HFF-Myc (cell line): ENCODE measurements at places on chromosomes 4 and X.
A peak's percentile ranks its signal among the peaks of the same experiment; 100 is the strongest.

- DNase-seq = no peak
Measured at GRCh38 chrX:57677132-57677858, 2.8 kb downstream of the NLRP2B start.

DNA sequence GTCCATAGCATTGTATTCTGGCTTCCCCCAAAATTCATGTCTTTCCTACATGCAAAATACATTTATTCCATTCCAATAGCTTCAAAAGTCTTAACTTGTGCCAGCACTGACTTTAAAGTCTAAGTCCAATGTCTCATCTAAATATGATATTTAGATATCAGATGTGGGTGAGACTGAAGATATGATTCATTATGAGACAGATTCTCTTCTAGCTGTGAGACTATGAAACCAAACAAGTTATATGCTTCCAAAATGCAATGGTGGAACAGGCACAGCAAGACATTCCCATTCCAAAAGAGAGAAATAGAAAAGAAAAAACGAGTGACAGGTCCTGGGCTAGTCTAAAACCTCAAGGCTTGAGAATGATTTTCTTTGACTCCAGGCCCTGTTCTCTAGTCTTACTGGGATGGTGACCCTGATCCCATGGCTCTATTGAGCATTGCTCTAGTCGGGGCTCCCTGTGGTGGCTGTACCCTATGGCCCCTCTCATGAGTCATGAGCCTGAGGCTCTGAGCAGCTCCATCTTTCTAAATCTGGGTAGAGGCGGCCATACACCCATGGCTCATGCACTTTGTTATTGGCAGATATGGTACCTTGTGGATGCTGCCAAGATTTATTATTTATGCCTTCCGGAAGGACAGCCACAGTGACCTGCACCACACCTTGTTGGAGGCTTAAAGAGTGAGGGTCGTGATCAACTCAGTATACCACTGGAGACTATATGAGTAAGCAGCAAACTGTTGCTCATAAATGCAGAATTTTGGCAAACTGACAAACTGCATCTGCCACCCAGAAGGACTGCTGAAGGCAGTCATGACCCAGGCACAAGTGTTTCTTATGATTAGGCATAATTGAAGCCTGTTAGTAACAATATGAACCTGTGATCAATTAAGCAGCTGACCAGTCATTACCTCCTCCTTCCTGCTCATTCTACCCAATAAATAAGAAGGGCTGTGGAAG lies 38.5 kb upstream of the BOD1L1 start:
- no peak for DNase-seq

DNA sequence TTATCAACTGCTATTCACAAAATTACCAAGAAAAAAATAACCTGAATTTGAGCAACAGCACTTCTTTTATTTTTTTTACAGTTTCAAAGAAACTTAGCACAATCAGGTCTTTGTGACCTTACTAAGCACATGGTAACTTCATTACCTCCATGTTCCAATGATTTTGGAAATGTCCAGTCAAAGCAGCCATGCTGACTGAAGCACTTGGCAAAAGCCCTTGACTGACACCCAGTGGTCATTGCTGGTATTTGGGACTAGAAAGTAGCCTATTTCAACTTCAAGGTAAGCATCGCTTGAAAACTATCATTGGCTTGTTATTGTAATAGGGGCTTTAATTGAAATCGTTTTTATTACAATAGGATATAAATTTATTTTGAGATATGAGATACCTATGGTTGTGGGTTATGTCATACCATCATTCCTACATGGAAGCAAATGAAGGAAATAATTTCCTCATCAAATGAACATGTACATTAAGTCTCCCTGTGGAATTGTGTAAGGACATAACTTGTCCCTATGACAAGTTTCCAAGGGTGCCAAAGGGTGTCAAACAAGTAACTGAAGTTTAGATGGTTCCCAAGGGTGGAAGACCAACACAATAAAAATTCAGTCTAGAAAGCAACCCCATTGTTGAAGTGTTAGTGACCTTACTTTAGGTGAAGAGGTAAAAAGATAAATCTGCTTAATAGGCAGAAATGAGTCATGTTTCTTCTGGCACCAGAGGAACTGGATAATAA lies 15.2 kb upstream of the ANXA10 start:
- peak; percentile 59 for DNase-seq

DNA sequence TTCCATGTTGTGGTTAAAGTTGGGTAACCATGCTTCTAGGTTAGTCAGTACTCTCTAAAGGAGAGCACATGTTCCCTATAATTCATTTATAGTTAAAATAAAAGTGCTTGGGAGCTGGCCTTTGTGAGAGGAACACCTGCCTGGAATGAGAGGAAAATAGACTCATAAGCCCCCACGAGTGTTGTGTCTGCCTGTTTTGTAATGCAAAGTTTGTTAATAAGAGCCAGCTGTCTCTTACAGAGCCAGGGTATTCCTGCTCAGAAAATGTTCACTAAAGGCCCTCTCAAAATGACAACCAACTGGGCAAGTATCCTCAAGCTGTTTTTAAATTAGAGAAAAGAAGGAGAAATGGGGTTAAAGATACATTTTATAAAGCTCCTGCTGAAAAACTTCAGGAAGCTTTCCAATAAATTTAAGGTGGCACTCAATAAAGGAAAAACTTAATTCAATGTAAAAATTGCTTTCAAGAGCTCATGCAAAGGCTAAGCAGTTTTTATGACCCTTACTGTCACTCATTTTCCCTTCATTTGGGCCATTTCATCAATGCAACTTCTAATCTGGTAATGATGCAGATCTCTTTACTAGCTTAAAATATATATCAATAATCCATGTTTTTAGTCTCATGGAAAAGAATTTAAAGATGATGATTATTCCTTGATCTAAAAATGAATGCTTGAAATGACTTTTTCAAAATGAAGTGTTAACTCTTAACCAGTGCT lies 793.6 kb downstream of the STPG2 start:
- DNase-seq = no peak

DNA sequence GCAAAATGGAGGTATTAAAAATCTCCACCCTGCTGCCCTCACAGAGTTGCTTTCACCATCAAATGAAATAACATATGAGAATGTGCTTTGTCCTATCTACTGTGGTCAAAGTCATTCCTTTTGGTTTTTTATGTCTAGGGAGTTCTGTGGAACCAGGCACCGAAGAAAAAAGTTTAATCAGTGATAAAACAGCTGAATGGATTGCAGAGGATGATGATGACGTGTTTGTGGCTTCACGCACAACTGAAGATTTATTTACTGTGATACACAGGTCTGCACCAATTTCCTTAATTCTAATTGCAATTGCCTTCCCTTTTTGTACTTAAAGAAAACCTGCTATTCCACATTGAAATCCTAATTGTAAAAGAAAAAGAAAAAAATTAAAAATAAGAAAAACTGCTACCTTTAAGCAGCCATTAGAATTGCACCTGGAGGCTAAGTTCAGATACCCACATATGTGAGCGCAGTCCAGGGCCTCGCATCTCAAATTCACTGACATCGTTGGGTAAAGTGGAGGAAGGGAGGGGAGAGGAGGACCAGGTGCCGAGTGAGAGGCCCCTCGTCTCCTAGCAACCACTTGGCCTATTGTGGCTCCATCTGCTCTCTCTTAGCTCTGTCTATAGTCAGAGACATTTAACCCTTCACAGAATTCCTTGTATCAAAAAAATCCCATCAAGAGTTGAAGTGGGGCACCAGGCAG lies 10.5 kb upstream of the RTL5 start:
- no peak for DNase-seq

- DNase-seq = no peak
Measured at GRCh38 chr4:83083925-83084475, 30.5 kb downstream of the PLAC8 start.

GRCh38 chr4:86685401-86685800 lies 91.3 kb downstream of the PTPN13 start:
- DNase-seq = no peak

DNA sequence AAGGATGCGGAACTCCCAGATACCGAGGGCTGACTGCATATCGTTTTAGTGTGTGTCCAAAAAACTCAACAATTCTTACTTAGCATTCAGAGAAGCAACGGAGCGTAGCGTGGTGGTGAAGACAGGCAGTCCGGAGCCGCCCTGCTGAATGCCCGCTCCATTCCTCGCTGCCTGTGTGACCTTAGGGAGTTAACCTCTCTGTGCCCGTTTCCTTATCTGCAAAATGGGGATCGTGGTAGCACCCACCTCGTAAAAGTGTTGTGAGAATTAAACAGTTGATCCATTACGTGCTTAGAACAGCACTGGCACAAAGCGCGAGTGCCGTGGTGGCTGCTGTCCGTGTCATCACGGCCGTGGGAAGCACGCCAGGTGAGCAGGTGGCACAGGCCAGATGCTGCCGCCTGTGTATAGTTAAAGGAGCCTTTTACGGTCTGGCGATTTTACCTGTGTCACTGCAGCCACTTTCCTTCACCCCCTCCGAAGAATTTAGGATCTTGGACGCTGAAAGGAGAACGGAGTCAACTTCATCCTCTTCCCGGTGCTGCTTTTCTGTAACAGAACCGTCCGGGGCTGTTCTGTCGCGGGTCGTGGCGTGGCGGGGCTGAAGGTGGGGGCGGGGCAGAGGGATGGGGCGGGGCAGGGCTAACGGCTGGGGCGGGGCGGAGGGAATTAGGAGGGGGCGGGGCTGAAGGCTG lies 885 bp downstream of the CCDC110 start:
- no peak for DNase-seq

DNA sequence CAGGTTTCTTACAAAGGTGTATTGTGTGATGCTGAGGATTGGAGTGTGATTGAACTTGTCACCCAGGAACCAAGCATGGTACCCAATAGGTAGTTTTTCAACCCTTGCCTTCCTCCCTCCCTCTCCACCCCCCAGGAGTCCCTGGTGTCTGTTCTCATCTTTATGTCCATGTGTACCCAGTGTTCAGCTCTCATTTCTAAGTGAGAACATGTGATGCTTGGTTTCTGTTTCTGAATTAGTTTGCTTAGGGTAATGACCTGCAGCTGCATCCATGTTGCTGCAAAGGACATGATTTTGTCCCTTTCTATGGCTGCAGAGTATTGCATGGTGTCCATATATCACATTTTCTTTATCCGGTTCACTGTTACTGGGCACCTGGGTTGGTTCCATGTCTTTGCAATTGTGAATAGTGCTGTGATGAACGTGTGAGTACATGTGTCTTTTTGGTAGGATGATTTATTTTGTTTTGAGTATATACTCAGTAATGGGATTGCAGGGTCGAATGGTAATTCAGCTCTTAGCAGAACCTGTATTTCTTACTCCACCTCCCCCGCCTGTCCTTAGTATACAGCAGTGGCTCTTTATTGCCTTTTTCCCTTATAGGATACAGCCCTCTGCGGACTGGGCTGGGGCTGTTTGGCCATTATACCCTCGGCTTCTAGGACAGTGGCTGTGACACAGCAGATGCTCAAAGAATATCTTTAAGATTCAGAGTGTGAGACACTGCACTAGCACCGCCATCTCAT lies 145.4 kb downstream of the PTTG2 start:
- DNase-seq = no peak

DNA sequence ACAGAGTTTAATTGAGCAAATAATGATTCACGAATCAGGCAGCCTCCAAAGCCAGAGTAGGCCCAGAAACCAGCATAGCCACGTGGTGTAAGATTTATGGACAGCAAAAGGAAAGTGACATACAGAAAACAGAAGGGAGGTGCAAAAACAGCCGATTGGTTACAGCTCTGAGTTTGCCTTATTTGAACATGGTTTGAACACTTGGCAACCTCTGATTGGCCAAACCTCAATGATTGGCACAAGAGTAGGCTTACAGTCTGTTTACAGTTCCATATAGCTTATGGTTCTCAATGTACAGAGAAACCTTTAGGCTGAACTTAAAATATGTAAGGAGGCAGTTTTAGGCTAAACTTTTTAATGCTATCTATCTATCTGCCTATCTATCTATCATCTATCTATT lies 394.8 kb downstream of the CFAP47 start:
- no peak for DNase-seq

- DNase-seq = no peak
Measured at GRCh38 chr4:37070041-37070440, 174.5 kb upstream of the NWD2 start.

- no peak for DNase-seq
Measured at GRCh38 chrX:109812236-109812635, 79.2 kb upstream of the ACSL4 start.

DNA sequence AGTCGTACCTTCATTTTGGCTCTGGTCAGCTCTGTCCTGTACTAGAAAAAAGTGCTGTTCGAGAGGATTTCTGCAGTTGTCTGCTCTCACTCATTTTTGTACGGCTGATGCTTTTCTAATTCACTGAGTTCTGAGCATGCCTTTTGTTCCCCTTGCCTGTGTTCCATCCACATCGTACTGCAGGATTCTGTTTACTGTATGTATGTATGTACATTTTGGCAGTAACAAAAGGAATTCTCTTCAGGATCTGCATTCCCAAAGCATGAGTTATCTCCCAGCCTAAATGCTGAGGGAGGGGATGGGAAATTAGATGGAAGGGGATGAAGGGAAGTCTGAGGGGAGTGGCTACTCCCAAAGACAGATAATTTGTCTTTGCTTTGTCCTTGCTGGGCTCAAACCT lies 87.6 kb downstream of the GBA3 start:
- DNase-seq = no peak

- DNase-seq = no peak
Measured at GRCh38 chrX:109372716-109373115, 109.2 kb downstream of the GUCY2F start.

DNA sequence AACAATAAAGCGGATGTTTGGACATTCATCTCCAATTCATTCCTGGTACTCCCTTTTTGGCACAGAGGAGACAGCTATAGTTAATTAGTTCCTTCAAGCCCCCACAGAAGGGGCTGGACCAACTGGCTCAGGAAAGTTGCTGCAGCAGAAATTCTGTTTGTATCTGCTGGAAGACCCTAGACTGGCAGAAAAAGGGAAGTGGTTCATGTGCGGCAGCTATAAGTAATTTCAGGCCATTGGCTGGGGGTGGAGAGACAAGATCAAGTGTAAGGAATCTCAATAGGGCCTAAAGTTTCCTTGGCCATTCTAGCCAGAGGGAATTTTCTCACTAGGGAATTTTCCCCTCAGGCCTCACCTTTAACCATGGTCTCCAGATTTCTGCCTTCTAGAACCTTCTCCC lies 89.9 kb upstream of the DHX15 start:
- DNase-seq = no peak

GRCh38 chr4:30396772-30397475 lies 323.2 kb upstream of the PCDH7 start:
- DNase-seq = no peak

GRCh38 chrX:12961196-12961718 lies 13.7 kb upstream of the TMSB4X start:
- no peak for DNase-seq

DNA sequence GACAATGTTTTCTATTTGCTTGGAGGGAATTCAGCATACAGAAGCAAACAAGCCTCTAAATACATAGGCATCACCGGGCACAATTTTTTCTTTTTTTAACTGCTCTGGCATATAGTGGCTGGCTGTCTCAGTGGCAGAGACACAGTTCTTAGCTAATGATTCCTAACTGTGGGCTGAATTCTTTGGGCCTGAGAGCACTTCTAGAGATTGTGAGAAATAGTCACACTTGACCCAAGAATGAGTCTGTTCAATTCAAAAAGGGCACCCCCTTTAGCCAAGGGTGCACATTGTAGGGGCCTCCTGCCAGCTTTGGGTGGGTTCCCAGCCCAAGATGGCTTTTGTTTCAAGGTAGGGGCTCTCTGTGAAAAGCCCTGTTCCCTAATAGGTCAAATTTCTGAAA lies 345.7 kb downstream of the ARHGAP10 start:
- no peak for DNase-seq

- no peak for DNase-seq
Measured at GRCh38 chrX:13093529-13094140, 49.2 kb upstream of the FAM9C start.

GRCh38 chr4:1495416-1496115 lies 89.3 kb upstream of the NKX1-1 start:
- no peak for DNase-seq
